Fibroblast of lung (primary cell): ENCODE measurements at places on chromosomes 5 and 9. TPM values are rescaled to one million over a fixed set of nuclear protein-coding genes. Genes with fewer than 3 reads are reported as not detected.
A peak's percentile ranks its signal among the peaks of the same experiment; 100 is the strongest.

PPP6C gene
- polyA plus RNA-seq, result 37.1 and 47.9 TPM in 2 replicates

N4BP3 gene
- polyA plus RNA-seq, result 0.06 and 0.19 TPM in 2 replicates

DNA sequence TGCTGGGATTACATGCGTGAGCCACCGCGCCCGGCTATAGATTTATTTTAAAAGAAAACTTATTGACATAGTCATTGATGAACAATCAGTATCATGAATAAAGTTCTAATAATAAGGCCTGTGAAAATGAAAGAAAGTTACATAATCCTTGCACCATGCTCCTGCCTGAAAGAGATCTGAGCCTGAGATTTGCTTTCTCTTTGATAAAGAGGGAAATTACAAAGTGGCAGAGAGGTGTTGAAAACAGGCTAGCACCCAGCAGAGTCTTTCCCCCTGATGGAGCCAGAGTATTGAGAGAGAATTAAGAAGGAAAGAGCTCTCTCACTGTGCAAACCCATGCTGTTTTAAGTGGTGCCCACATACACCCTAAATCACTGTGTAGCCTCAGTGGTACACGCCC, 37.2 kb downstream of the SLC6A7 start:
- H3K27me3 ChIP-seq, result no peaks in the 10 kb centered on the region
- DNase-seq, result no peak
- H3K36me3 ChIP-seq, result no peaks in the 10 kb centered on the region
- H3K4me3 ChIP-seq, result no peak overlapping the region
- H3K4me1 ChIP-seq, result no peaks in the 10 kb centered on the region

GRCh38 chr9:75628952-75629351, 261.5 kb upstream of the PCSK5 start:
- no peaks in the 10 kb centered on the region for H3K36me3 ChIP-seq
- H3K27ac ChIP-seq, result no peak overlapping the region
- H3K27me3 ChIP-seq, result no peaks in the 10 kb centered on the region

DNA sequence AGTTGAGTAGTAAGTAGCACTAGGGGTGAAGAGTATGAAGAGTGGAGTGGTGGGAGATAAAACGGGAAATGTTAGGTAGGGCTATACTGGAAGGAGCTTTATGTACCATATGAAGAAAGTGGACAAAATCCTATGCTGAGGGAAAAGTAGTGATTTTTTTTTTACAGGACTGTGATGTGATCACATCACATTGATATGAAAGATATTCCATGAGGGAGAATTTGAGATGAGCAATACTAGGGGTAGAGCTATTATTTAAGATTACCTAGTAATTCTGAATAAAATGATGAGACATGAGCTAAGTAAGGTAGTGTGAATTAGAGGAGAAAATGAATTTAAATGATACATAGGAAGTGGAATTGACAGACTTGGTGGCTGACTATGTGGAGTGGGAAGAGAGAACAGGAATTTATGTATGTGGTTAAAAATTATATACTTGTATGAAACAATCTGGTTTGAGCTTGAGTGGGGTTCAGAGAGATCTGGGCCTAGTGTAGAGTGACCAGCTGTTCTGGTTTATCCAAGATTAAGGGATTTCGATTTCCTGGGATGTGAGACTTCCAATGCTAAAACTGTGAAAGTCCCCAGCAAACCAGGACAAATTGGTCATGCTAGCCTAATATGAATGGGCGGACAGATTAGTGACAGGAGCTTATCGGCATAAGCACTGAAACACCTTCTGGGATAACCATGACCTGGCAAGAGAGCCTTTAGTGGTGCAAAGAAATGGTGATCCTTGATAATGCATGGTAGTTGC, 29.3 kb upstream of the STOM start:
- H3K27ac ChIP-seq, result peak overlapping the region; percentile 92
- no peaks in the 10 kb centered on the region for H3K27me3 ChIP-seq
- H3K36me3 ChIP-seq, result no peaks in the 10 kb centered on the region
- peaks cover 14% of the 10 kb centered on the region for H3K4me1 ChIP-seq
- peak; percentile 38 for DNase-seq

PPIC gene
- polyA plus RNA-seq, result 74.1 and 105 TPM in 2 replicates

DNA sequence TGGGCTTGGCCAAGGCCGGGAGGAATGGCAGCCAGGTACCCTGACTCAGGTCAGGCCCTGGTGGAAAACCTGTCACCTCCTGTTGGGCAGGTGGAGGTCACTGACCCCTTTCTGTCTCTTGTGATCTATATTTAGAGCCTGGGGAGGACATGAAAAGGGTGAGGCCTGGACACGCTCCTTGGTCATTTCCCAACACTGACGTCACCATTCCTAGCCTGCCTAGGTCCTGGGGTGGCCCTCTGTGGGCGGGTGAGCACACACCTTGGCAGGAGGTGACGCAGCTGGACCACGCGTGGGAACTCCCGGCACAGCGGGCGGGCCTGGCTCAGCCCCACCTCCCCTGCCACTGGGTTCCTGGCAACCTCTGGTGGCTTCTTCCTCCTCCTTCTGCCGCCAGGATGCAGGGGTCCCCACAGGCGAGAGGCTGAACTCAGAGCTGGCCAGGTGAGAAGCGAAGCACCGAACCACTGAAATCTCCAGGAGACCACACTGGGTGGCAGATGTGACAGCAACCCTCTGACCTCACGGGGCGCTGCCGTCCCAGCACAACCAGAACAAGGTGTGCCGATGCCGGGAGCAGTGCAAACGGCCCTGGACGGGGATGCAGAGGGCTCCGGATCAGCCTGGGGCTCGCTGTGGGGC, 6.4 kb upstream of the RALGDS start:
- H3K4me3 ChIP-seq, result no peak overlapping the region
- H3K36me3 ChIP-seq, result no peaks in the 10 kb centered on the region
- peaks cover 20% of the 10 kb centered on the region for H3K4me1 ChIP-seq
- no peaks in the 10 kb centered on the region for H3K27me3 ChIP-seq
- peak; percentile 65 for DNase-seq
- no peak overlapping the region for H3K27ac ChIP-seq

DNA sequence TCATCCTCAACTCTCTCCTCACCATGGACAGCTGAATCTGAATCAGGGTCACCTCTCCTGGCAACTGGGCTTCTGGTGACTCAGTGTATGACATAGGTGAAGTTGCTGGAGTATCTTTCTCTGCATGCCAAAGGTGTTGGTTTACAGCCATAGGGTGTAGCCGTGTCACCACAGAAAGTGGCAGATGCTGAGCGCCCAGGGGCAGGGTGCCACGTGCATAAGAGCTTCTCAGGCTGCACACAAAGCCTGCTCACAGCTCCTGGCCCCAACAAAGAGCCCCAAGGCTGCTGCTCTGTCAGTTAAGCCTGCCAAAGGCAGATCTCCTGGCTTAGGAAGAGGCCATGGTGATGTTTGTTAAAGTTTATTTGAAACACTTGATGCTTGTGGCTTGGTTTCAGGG, 297.7 kb upstream of the WWC1 start:
- no peaks in the 10 kb centered on the region for H3K4me1 ChIP-seq
- H3K4me3 ChIP-seq, result no peak overlapping the region
- H3K27me3 ChIP-seq, result no peaks in the 10 kb centered on the region
- H3K36me3 ChIP-seq, result no peaks in the 10 kb centered on the region
- no peak for DNase-seq

DNA sequence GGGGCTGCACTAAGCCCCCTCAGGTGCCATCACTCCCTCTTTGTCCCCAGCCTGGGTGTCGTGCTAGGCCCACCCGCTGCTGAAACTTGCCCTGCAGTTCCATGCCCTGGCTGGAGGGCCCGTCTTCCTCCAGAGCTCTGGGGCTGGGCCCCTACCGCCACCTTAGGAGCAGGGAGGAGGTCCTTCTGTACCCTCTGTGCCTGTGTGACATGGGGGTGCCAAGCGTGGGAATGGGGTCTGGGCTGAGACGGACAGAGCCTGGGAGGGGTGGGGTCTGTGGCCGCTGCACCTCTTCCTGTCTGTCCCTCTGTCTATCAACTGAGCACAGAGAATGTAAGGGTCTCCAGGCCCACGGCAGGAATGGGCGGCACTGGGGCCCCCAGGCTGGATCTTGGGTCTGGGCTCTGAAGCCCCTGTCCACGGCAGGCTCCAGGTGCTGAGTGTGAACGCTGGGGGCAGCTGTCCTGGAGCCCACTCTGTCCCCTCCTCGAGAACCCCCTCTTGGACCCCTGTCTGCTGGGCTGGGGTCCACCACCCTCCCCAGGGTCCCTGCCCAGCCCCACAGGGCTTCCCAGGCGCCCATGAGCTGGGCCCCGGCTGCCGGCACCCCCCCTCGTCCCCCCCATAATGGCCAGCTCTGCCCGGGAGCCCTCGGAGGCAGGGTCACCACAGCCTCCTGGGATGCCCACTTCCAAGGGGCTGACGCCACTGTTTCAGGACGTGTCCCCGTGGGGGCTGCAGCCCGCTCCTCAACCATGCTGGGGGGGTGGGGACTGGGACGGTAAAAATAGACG, 15.8 kb upstream of the NRARP start:
- H3K27me3 ChIP-seq, result no peaks in the 10 kb centered on the region
- H3K4me3 ChIP-seq, result no peak overlapping the region
- DNase-seq, result no peak
- H3K4me1 ChIP-seq, result no peaks in the 10 kb centered on the region
- H3K36me3 ChIP-seq, result no peaks in the 10 kb centered on the region

ADRB2 gene
- 0.60 and 2.9 TPM in 2 replicates for polyA plus RNA-seq

DNA sequence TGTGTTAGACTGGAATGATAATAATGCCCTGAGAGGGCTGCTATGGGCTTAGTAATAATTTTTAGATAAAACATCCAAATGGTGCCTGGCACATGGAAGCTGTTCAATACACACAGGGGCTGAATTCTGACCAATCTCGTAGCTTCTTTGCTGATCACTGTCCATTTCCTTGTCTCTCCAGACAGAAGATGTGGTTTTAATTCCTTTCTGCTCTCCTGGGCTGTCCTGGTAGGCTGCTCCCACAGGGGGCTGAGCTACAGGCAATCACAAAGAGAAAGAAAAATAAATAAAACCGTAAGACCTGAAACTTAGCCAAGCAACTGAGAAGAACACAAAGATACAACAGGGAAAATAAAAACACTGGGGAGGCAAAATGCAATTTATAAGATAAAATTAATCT, 136.5 kb downstream of the CDK5RAP2 start:
- peak; percentile 77 for DNase-seq
- H3K36me3 ChIP-seq, result no peaks in the 10 kb centered on the region
- H3K4me1 ChIP-seq, result peaks cover 9% of the 10 kb centered on the region
- H3K27ac ChIP-seq, result peak overlapping the region; percentile 36
- H3K4me3 ChIP-seq, result no peak overlapping the region

GMCL2 gene
- polyA plus RNA-seq, result not detected in 2 replicates

GRCh38 chr5:439636-440035, 3.3 kb upstream of the EXOC3 start:
- H3K36me3 ChIP-seq, result peaks cover 5% of the 10 kb centered on the region
- H3K27ac ChIP-seq, result no peak overlapping the region
- peaks cover 5% of the 10 kb centered on the region for H3K4me1 ChIP-seq
- H3K27me3 ChIP-seq, result no peaks in the 10 kb centered on the region

LHX6 gene
- 0.09 TPM in 1 of 2 replicates, not detected in the other for polyA plus RNA-seq

PTGS1 gene
- polyA plus RNA-seq, result 52.9 and 86.5 TPM in 2 replicates

CDC20B gene
- 0.12 TPM in 1 of 2 replicates, not detected in the other for polyA plus RNA-seq

PARP8 gene
- polyA plus RNA-seq, result 13.8 and 14.2 TPM in 2 replicates

DNA sequence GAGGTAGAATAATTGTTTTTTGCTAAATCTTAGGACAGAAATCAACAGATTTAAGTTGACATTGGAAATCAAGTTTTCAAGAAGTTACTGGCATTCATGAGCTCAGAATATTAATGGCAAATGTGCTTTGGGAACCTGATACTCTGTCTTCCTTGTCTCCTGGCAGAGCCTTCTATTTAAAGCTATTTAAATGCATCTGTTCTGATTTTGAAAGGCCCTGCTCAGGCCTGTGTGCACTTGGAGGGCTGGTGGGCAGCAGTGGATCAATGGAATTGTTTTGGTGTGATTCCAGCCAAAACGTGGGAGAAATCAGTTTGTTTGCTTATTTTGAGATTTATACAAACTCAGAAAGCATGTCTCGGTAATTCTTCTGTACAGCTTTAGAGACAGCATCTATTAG, 38.5 kb downstream of the FBXL7 start:
- DNase-seq, result no peak
- no peaks in the 10 kb centered on the region for H3K36me3 ChIP-seq
- H3K27me3 ChIP-seq, result no peaks in the 10 kb centered on the region

DNA sequence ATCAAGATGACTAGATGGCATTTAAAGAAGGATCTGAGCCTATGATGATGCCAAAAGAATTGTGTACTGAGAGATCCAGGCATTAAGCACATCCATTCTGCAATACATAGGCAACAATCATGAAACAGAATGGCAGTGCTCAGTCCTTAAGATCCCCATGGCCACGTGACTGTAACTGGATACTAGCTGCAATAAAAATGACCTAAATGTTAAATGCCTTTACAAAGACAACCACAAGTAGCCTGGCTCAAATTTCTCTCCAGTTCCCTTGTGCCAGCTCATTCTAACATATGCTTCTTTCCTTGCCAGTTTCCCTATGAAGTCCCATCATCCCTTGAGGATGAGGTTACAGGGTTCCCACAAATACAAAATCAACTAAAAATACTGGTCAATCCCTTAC, 148.3 kb upstream of the GHR start:
- no peak overlapping the region for H3K27ac ChIP-seq
- DNase-seq, result no peak
- no peaks in the 10 kb centered on the region for H3K27me3 ChIP-seq
- no peak overlapping the region for H3K4me3 ChIP-seq

SLC36A2 gene
- not detected in 2 replicates for polyA plus RNA-seq

SPTLC1 gene
- polyA plus RNA-seq, result 86.2 and 97.8 TPM in 2 replicates

- H3K36me3 ChIP-seq, result no peaks in the 10 kb centered on the region
- no peak overlapping the region for H3K4me3 ChIP-seq
- DNase-seq, result no peak
- H3K27ac ChIP-seq, result no peak overlapping the region
These were observed 237.2 kb upstream of the IL12B start for GRCh38 chr5:159567461-159567860.

HACD4 gene
- polyA plus RNA-seq, result 11.4 and 27.1 TPM in 2 replicates
